ENCODE measurements at places on chromosomes 5 and 9. TPM values are rescaled to one million over a fixed set of nuclear protein-coding genes. Genes with fewer than 3 reads are reported as not detected.

Gene CRB2
- total RNA-seq = not detected

Gene WNK2
- total RNA-seq = 2.2 TPM

Gene MPDZ
- total RNA-seq = not detected

Gene CNTFR
- total RNA-seq = not detected

Gene DOCK8
- total RNA-seq = 122 TPM

Gene LECT2
- not detected for total RNA-seq

Gene PAPPA
- total RNA-seq = not detected

Gene ECSCR
- total RNA-seq = 1.4 TPM

DNA sequence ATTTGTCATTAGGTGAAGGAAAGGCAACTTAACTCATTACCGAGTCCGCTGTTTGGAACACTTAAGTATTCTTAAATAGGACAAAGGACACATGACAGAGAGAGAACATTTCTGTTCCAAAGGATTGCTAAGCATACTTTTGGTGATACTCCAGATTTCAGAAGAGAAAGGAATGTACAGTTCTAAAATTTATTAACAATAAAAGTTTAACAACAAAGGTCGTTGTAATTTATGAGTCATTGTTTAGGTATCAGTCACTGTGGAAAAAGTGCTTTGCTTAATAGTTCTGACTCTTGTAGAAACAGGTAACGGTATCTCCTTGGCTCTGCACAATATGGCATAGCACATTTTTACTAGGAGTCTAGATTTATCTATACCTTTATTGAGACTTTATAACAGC lies 36.3 kb upstream of the PAM start:
- DNase-seq = no peak

DNA sequence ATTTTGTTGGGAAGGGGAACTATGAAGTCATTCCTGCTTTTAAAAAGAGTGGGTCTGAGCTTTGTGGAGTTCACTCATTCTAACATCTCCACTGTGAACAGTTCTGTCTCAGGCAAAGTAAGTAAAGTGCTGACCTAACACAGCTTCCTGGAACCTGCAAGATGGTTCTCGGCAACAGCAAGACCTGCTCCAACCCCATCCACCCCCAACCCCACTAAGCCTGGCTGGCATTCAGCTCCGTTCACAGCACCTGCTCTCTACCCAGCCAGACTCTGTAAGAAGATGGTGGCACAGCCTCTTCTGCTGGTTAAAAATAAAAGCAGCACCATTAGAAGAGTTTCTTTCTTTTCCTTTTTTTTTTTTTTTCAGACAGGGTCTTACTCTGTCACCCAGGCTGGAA lies 42.0 kb downstream of the EPB41L4B start:
- no peak for DNase-seq

DNA sequence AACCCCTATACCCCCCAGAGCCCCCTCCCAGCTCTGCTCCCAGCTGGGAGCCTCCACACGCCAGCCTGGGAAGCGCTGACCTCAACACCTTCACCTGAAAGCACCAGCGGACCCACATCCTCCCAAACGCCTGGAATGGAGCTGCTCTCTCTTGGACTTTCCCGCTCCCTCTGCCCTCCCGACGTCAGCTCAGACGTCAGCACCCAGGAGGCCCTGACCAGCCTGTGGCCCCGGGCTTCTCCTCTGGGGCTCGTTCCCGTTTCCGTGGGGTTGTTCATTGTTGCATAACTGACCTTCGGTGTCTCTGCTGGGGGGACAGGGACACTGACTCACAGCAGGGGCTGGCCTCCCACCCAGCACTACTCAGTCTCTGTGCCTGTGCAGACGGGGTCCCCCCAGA lies 35.0 kb upstream of the SLC6A3 start:
- DNase-seq = no peak

- DNase-seq = no peak
Observed at GRCh38 chr5:111495159-111495558, 17.2 kb downstream of the STARD4 start.

- no peak for DNase-seq
Observed at GRCh38 chr5:138110266-138110963, 26.6 kb downstream of the WNT8A start.

DNA sequence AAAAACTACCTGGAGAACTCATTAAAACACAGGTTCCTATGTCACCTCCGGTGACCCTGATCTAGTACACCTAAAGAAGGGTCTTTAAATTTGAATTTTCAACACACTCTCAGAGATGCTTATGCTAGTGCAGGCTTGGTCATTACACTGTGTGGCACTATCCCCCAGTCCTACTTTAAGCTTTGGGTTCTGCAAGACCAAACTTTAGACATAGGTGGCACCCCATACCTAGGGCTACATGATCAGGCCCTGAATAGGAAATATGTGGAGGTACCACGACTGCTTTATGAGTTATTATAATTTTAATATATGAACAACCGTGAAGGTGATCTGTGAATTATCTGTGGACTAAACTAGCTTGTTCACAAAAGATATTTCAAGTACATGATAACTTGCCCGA lies 201.3 kb upstream of the OR13F1 start:
- no peak for DNase-seq

GRCh38 chr5:471750-472058 lies 28.7 kb downstream of the EXOC3 start:
- no peak for DNase-seq

- no peak for DNase-seq
Observed at GRCh38 chr5:149917073-149917676, 27.4 kb downstream of the PDE6A start.

DNA sequence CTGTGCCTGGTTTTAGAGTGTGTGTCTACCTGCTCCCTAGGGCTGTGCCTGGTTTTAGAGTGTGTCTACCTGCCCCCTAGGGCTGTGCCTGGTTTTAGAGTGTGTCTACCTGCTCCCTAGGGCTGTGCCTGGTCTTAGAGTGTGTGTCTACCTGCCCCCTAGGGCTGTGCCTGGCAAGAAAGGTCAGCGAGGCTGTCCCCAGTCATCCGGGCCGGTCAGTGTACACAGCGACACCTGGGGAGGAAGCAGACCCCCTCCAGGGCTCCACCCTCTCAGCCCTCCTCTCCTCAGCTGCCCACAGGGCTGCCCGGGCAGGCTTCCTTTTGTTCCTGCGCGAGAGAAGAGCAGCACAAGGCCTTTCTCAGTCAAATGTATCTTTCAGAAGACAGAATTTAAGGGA lies 4.1 kb downstream of the NRARP start:
- DNase-seq = no peak

GRCh38 chr5:156532921-156533320 lies 206.0 kb downstream of the SGCD start:
- DNase-seq = no peak

GRCh38 chr9:111812337-111812736 lies 17.6 kb upstream of the SHOC1 start:
- no peak for DNase-seq

- DNase-seq = no peak
Observed at GRCh38 chr9:92737611-92738299, 26.9 kb downstream of the BICD2 start.

DNA sequence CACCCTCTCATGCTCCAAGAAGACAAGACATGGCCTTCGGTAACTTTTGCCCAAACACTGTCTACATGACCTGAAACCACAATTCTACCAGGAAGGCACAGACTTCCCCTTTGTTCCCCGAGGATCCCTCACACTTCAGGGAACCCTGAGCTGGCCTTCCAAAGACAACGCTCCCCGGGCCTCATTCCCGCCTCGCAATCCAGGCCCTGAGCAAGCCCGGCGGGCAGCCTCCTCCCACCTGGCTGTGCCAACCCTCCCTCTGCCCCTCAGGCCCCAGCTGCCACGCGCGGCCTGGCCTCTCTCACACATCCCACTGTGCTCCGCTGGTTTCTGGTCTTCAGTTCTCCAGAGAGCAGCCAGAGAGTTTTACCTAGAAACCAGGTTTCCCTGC lies 7.3 kb downstream of the QSOX2 start:
- DNase-seq = no peak

DNA sequence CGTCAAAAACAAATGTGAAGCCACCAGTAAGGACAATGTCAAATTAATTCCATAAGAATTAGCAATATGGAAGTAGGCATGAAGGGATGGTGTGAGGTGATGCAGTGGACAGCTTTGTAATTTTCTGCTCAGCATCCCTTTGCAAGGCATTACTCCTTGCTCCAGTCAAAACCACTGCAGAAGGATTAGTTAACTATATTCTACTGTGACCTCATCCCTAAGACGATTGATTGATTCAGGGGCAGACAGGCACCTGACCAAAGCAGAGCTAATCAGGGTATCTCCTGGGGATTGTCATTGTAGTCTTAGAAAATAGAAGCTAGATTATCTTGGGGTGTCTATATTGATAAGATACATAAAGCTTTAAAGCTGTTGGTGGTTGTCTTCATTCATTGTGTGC lies 98.7 kb downstream of the NMUR2 start:
- DNase-seq = no peak

DNA sequence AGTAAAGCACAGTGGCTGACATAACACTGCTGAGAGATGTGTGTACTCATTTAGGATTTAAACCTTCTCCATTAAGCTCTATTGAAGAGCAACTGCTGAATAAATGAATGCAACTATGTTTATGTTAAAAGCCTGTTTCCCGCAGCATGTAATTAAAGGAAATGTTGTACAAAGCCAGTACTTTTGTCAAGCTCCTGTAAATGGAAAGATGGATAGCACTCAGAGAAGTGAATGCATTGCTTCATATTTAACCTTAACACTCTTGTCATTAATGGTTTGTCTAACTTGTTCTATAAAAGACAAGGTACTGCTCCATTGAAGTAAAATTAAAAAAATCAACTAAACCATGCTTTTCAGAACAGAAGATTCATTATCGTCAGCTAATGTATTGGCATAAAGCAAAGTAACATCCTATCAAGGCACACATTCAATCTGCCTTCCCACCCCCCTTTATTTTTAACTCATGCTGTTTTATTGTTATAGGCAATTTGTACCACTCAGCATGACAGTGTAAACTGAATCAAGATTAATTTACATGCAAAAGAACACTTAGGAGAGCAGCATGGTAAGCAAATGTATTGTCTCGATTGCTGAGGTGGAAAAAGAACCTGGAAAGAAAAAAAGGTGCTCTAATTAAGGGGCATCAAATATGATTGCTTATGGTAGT lies 240.9 kb upstream of the TBCA start:
- no peak for DNase-seq

DNA sequence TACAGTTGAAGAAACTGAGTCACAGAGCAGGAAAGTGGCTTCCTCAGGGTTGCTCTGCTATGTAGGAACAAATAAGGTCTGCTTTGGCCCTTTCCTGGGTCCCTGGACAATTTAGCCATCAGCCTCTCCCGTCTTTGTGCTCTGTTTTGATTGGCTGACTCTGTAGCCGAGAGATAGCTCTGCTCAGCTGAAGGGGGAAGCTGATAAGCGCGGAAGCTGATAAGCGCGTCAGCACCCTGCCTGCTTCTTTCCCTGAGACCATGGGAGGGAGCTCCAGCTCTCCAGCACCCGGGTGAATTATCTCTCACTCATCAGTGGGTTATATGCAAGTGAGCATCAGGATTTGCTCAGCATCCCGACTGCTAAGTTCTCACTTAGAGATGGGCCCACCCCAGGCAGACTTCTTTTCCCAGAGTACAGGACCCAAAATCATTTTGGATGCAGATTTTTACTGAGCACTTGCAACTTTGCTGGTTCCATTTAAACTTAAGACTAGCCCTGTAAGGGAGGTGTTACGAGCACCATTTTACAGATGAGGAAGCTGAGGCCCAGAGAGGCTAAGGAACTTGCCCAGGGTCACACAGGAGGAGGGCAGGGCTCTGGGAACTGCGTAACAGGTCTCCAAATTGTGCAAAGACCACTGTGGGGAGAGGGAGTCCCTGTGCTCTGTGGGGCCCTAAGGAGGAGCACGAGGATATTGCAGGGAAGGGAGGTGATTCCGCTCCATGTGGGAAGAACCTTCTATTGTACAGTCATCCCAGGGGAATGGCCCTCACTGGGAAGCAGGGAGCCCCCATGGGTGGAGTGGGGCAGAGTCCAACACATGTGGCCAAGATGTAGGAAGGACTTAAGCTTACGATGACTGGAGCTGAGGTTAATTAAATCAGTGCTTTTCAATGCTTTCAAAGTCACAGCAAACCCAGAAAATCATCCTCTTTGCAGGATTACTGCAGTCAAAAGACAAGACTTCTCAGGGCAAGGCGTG lies 83.7 kb upstream of the ORM1 start:
- no peak for DNase-seq

GRCh38 chr5:72300590-72301339 lies 19.3 kb downstream of the MRPS27 start:
- DNase-seq = no peak

DNA sequence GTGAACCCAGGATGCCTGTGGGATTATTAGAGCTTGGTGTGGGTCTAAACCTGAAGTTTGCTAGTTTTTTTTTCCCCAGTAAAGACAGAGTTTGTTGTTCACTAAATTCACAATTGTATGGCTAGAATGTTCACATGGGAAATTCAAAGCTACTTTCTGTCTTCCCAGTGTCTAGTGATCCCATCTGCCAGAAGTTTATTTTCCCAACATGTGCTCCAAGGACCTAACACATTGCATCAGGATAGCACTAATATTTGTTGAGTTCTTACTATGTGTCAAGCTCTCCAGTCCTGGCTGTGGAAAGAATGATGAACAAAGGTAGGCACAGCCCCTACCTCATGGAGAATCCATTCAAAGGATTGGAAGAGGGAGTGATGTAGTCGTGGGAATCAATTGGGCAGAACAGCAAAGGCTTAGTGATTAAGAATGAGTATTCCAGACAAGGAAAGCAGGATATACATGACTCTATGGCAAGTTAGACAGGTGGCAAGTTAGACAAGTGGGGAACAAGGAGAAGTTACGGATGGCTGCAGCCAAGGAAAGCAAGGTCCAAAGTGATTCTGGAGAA lies 521.5 kb upstream of the WWC1 start:
- no peak for DNase-seq

- no peak for DNase-seq
Observed at GRCh38 chr5:122384739-122385235, 72.8 kb downstream of the SNCAIP start.
